ENCODE measurements at places on chromosomes 2 and 18. TPM values are rescaled to one million over a fixed set of nuclear protein-coding genes. Genes with fewer than 3 reads are reported as not detected.

GRCh38 chr18:55461848-55462247 lies 126.1 kb downstream of the TCF4 start:
- no peaks in the 10 kb centered on the region for H3K36me3 ChIP-seq
- H3K27me3 ChIP-seq: peaks cover 4% of the 10 kb centered on the region
- no peak overlapping the region for H3K27ac ChIP-seq
- no peak for DNase-seq

The FSHR gene
- total RNA-seq: not detected

The MTHFD2 gene
- 525 TPM for total RNA-seq

The GPR45 gene
- total RNA-seq: not detected

GRCh38 chr18:57301573-57302559 lies 50.5 kb upstream of the ST8SIA3 start:
- no peak overlapping the region for H3K4me3 ChIP-seq
- DNase-seq: no peak
- no peak overlapping the region for H3K27ac ChIP-seq
- peaks cover 7% of the 10 kb centered on the region for H3K27me3 ChIP-seq
- no peaks in the 10 kb centered on the region for H3K4me1 ChIP-seq

DNA sequence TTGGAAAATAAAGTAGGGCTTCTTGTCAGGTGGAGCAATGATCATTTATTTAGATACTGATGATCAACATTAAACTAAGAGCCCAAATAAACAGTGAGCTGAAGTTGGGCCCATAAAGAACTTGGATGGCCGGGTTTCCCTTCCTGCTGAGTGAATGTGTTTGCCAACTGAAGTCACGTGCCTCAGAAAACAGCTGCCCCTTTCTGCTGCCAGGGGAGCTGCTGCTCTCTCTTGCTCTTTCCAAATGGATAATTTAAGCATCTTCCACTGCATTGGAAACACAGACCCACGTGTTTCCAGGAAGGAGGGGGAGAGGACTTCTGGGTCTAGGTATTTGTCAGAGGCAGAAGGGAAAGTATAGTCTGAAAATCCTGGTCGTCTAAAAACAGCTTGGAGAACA lies 22.9 kb upstream of the NCKAP5 start:
- no peaks in the 10 kb centered on the region for H3K4me1 ChIP-seq
- no peak for DNase-seq
- H3K27me3 ChIP-seq: peaks cover 3% of the 10 kb centered on the region
- no peak overlapping the region for H3K4me3 ChIP-seq
- H3K36me3 ChIP-seq: no peaks in the 10 kb centered on the region
- H3K27ac ChIP-seq: no peak overlapping the region

Measured in activated CD4-positive, alpha-beta memory T cell treated with anti-CD3 and anti-CD28 coated beads for 36 hours (primary cell).